ENCODE measurements at places on chromosomes 12 and 14.

GRCh38 chr12:93846936-93847516 is 169.9 kb downstream of the CRADD start:
- no peak for DNase-seq

- DNase-seq, result no peak
Measured at GRCh38 chr12:19886065-19886464, 446.8 kb downstream of the AEBP2 start.

GRCh38 chr14:78307671-78308070 is 137.5 kb downstream of the NRXN3 start:
- DNase-seq, result no peak

GRCh38 chr12:992647-993046 is 1.6 kb downstream of the ERC1 start:
- DNase-seq, result peak; percentile 1

DNA sequence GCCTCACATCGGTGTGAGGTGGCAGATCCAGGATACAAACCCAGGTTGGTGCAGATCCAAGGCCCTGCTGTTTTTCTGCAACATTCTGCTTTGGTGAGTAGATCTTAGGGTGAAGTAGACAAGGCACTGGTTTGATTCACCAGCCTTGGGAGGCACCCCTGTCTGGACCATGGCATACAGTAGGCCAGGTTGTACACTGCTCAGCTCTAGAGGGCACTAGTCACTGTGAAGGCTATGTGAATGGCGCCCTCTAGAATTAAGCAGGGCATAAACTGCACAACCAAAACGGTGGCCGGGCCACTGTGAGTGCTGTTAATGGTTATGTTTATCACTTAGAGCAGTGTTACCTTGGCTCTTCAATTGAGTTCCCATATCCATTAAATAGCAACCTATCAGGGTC is 280.6 kb upstream of the PWP1 start:
- peak; percentile 52 for DNase-seq

- no peak for DNase-seq
Measured at GRCh38 chr14:91324606-91325575, 80.4 kb upstream of the GPR68 start.

- DNase-seq, result no peak
Measured at GRCh38 chr14:96180043-96180874, 24.4 kb upstream of the BDKRB2 start.

GRCh38 chr12:51779876-51780275 is 68.6 kb downstream of the FIGNL2 start:
- DNase-seq, result no peak

DNA sequence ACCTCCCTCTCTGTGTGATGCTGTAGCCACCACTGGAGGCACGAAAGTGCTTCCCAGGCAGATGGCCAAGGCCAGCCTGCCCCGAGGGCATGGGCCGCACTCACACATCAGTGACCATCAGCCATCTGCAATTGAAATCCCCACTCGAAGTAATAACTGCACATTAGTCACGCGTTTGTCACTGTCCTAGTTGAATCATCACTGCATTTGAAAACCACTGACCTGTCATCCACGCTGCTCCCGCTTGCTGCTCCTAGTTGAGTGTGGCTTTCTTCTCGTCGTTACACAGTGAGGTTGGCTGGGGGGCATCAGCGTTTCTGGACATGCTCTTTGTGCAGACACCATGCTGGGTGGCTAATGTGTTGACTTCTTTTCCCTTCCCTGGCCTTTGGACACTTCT is 176.1 kb downstream of the ADGRD1 start:
- DNase-seq, result no peak

DNA sequence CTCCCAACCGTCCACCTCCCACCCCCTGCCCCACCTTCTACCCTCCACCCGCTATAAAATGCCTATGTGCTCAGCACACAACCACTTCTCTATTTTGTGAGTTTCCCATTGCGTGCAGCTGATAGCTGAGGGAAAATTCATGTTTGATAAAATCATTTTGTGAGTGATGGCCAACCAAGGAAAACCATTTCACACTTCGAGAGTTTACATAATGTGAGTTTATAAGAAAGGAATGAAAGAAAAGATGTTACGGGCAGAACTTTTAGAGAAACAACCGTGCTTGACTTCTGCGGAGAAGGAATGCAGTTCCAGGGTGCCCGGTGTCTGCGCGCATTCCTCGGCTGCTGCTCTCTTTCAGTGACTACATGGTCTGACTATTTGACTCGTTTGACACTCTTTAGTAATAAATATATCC is 140.9 kb downstream of the EFCAB11 start:
- DNase-seq, result no peak

GRCh38 chr12:17971850-17972249 is 118.1 kb downstream of the RERGL start:
- DNase-seq, result no peak

GRCh38 chr12:27575090-27575761 is 51.2 kb downstream of the PPFIBP1 start:
- DNase-seq, result no peak

DNA sequence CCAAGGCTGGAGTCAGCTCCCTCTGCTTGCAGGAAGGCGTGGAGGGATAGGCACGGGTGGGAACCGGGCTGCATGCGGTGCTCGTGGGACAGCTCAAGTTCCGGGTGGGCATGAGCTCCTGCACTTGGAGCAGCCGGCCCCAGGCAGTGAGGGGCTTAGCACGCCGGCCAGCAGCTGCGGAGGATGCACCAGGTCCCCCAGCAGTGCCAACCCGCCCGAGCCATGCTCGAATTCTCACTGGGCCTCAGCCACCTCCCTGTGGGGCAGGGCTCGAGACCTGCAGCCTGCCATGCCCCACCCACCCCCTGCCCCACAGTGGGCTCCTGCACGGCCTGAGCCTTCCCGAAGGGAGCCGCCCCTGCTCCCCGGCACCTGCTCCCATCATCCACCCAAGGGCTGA is 1501.8 kb downstream of the AACS start:
- no peak for DNase-seq

DNA sequence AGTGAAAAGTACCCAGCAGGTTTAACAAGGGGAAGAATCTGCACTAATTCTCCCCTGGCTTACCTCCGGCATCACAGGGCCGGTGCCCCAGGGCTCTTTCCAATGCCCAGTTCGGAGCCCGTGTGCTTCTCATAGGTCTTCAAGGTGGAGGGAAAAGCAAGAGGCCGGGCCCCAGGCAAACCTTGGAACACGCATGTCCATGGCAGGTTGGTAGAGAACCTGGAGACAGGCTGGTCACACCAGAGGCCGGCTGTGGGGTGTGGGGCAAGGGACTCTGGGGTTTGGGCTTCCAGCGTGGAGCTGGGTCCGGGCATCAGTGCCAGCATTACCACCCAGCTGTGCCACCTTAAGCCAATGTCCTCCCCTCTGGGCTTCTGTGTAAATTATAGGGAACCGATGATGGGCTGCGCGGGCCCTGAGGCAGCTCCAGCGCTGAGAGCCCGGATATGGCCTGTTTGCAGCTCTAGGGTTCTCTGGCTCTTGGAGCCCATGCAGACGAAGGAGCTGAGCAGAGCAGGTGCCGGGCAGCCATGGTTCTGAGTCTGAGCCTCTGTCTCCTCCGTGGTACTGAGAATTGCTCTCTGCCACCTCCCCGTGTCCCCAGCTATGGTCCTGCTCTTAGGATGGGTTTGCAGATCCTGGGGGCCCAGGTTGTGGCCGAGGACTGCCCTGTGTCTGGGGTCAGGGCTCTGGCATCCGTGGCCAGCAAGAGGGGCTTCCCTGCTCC is 197.0 kb upstream of the C14orf180 start:
- no peak for DNase-seq

DNA sequence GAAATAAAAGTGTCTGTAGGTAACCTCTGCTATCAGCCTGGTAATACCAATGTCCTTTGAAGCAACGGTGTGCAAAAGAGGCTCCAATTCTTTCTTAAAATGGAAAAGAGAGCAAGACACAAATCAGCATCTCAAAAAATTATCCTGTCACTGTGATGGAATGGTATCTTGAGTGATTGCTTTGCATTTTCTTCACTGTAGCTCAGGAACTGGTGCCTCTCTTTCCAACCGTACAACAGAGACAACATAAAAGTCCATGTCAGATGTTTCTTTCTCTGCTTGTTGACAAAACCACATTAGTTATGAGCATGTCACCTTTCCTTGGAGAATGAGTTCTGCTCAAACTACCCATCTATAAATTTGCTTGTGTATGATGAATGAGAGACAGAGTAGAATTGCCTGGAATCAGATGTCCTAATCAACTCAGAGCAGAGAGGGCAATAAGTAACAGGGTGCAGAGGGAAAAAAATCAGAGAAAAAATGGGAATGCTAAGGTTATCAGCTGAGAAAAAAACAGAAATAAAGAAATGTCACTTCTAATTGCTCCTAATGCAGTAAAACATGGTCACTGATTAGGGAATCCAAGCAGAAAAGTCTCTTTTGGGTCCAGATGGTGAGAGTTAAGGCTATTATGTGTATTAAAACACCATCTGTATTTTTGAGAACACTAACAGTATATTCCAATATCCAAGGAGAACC is 465.0 kb upstream of the ATP2B1 start:
- DNase-seq, result no peak

- no peak for DNase-seq
Measured at GRCh38 chr12:51080136-51080535, 3.3 kb downstream of the CSRNP2 start.

DNA sequence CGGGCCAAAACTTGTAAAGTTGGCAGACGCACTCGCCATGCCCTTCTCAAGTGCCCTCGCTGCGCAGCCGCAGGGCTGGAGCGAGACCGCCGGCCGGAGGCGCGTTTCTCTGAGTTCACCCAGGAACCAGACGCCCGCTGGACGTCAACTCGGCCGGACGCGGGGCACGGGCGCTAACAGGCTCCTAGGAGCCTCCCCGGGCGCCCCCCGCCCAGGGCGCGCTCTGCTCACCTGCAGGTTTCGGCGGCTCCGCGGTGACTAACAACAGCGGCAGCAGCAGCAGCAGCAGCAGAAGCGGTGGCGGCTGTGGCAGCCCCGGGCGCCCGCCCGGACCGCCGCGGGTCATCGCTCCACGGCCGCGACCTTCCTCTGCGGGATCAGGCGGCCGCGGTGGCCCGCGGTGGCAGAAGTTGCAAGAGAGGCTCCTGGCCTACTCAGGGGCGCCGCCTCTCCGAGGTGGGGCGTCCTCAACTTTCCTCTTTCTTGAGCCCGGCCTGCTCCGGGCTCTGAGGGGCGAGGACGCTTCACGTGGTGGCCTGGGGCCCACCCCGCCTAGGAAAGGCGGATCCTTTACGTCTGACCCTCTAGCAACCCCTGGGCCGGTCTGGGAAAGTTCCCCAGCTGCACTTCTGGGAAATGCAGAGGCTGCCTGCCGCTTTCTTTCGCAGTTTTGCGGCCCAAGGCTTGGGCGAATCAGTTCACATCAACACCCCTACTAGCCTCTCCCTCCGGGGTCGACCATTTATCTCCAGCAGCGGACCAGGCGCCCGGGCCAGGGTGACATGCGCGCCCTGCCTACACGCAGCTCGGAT is at the start of gene PLBD1:
Gene PLBD1 (minus strand): TSS at position 533 of the 812 bp plus-strand sequence. CDS start 187 bp downstream, at position 346.
- peak; percentile 29 for DNase-seq

DNA sequence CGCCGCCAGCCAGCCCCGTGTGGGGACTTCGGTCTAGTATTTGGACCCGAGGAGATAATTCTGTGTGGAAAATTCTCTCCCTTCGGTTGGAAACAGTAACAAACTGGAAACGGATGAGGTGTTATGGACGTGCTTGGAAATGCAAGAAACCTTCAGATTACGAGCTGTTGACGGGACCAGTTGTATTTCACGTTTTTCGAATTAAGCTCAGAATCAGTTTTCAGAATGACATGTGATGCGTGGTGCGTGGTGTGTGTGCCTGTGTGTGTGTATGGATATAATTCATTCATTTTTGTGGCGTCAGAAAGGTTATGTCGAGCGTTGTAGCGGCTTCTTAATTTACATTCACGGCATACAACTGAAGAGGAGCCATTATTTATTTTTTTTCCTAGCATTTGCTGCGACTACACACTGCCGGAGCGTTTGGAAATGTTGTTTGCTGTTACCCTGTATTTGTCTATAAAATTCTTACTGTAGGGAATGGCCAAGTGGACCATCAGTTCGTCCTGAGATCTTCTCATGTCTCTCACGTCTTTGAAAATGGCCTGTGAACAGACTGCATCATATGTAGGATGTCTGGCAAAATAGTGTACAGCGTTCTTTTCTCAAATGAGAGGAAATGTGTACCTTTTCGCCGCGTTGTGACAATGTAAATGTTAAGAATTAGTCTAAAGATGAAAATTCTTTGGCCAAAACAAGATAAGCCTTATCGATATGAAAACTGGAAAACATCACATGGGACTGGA is 1.3 kb downstream of the TRAF3 start:
- peak; percentile 36 for DNase-seq

- no peak for DNase-seq
Measured at GRCh38 chr12:79522989-79523386, 167.8 kb downstream of the PAWR start.

- no peak for DNase-seq
Measured at GRCh38 chr14:50148799-50149198, 32.4 kb upstream of the VCPKMT start.

DNA sequence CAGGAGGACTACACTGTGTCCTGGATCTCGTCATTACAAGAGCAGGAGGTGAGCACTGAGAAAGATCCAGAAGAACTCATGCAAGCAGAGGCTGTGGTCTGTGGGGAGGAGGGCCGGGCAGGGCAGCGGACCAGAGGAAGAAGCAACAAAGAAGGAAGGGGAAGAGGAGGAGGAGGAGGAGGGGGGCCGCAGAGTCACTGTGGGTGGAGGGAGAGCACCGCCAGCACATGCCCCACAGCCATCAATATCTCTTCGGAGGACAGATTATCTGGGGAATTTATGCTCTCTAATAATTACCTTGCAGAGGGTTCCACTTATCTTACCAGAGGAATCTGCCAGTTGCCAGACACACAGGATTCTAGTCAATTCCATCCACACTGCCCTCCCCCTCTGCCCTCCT is 105.6 kb downstream of the DPF3 start:
- DNase-seq, result no peak

DNA sequence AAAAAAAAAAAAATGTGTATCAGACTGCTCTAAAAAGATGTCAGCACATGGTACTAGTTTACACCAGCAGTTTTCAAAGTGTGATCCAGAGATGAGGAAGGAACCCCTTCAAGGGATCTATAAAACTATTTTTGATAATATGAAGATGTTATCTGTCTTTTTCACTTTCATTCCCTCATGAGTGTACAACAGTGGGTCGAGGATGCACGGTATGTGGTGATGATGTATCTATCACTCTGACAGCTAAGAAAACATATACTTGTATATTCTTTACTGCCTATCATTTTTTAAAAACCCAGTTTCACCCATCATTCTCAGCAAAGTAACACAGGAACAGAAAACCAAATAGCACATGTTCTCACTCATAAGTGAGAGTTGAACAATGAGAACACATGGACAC is 12.4 kb downstream of the DUSP16 start:
- DNase-seq, result no peak

GRCh38 chr12:7190268-7191055 is 976 bp downstream of the PEX5 start:
- no peak for DNase-seq

GRCh38 chr12:100213016-100213891 is 12.6 kb downstream of the ACTR6 start:
- DNase-seq, result no peak

DNA sequence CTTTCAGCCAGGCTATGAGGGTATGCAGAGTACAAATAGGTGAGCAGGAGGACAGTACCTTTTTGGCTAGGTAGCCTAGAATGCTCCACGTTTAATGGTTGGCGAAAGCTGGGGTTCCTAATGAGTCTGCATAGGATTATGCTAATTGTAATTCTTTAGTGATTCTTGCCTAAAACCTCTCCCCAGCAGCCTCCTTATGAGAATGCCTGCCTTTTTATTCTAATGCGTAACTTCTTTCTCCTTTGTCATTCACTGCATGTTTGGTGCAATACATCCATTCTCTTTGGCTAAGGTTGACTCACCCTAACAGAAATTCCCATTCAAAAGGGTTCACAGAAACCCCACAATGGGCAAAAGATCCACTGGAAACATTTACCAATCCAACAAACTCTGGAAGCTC is 752.2 kb downstream of the FSCB start:
- DNase-seq, result no peak
